ENCODE measurements at places on chromosomes 1 and 21. TPM values are rescaled to one million over a fixed set of nuclear protein-coding genes. Genes with fewer than 3 reads are reported as not detected.

- DNase-seq, result no peak
Measured at GRCh38 chr1:13541435-13542215, 27.8 kb upstream of the LRRC38 start.

GRCh38 chr1:39737546-39738169 is 1.0 kb upstream of the PPIE start:
- no peak for DNase-seq

Gene FAM177B
- total RNA-seq, result 0.20 TPM

GRCh38 chr21:34912022-34912945 is 136.8 kb downstream of the RUNX1 start:
- DNase-seq, result no peak

DNA sequence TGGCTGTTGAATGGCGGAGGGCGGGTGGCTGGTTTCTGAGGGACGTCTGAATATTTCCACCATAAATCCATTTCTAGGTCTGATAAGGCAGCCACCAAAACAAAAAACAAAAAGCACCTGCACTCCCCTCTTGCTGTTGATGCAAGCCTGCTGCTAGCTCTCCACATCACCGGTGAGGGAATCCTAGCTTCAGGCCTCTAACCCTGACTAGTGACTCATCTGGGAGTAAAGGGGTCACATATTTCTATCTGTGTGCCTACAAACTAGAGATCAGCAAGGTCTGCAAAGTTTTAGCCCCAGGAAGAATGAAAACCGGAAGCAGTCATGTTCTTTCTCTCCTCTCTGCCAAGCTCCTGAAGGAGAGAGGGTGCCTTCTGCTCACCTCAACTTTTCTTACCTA is 10.3 kb upstream of the ERMAP start:
- no peak for DNase-seq

Gene CRYAA
- not detected for total RNA-seq

Gene PADI1
- not detected for total RNA-seq

Gene SHISA4
- 4.6 TPM for total RNA-seq

GRCh38 chr1:87154384-87154783 is 174.3 kb upstream of the LMO4 start:
- DNase-seq, result no peak

Gene EXO1
- 0.35 TPM for total RNA-seq

Gene THEM5
- 0.17 TPM for total RNA-seq

DNA sequence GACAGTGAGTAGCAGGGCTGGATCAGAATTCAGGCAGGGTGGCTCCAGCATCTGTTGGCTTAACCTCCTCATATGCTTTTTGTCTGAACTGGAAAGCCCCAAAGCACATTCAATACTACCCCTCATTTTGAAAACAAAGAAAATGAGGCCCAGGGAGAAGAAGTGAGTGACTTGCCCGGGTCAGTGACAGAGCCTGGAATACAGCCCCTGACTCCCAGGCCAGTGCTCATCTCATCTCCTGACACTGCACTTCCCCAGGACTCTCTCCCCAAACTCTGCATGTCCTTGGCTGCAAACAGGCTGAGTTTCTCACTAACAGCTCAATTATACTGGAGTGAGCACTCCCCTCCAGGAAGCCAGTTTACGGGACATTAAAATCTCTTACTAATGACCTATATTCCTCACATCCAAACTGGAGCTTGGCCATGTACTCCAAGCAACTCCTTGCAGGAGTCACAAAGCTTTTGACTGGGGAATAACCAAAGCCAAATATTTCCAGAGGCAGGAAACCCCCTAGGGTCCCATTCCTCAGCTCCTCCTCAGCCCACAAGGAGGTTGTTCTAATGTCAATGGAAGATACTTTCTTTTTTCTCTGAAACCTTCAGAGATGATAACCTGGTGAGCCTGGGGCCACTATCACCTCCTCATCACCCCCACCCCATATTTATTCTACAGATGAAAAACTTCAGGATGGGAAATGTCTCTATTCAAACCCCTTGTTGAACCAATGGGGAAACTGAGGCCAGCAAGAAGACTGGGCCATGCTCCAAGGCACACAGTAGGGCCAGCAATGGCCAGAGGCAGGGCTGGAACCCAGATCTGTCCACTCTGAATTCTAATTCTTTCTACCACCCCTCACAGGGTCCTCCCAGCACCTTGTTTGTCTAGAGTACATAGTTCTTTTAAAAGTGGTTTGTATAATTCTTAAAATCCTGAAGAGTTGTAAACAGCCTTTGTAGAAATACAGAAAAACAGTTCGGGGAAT is 127.0 kb downstream of the PLPP3 start:
- no peak for DNase-seq

GRCh38 chr1:150295476-150295875 is 1.8 kb downstream of the MRPS21 start:
- no peak for DNase-seq

GRCh38 chr1:89903550-89903949 is 82.7 kb downstream of the LRRC8D start:
- no peak for DNase-seq

DNA sequence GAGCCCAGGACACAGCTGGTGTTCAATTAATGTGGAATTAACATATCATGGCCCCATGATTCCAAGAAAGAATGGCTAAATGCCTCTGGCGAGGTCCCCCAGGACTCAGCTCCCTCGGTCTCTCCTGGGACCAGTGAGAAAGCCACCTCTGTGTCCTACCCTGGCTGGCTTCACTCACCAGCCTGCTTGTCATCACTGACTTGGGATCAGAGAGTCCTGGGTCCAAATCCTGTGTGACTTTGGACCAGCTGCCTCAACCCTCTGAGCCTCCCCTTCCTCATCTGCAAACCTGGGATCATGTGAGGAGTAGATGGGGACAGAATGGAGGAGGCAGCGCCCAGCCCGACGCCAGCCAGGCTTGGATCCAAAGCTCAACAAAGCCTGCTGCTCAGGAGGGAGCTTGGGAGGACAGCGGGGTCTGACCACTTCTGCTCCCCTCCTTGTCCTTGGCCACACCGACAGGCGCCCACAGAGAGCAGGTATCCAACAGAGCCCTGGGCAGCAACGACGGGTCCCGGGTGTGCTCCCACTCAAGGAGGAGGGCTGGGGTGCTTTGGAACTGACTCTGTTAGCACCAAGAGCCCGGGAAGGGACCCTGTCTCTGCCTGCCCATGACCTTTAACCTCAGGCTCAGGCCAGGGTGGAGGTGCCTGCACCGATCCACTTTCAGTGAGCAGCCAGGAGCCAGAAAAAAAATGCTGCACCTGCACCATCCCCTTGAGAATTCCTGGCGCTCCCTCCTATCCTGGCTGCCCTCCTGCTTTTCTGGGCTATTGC is 3.2 kb downstream of the SH2D5 start:
- DNase-seq, result no peak

GRCh38 chr1:234572966-234573365 is 37.0 kb downstream of the IRF2BP2 start:
- no peak for DNase-seq
